Activated T-cell treated with anti-CD3 and anti-CD28 coated beads, Interleukin-2, amount 50 U/mL, for 72 hours (primary cell): ENCODE measurements at places on chromosomes 3 and 15. TPM values are rescaled to one million over a fixed set of nuclear protein-coding genes. Genes with fewer than 3 reads are reported as not detected.
A peak's percentile ranks its signal among the peaks of the same experiment; 100 is the strongest.

DNA sequence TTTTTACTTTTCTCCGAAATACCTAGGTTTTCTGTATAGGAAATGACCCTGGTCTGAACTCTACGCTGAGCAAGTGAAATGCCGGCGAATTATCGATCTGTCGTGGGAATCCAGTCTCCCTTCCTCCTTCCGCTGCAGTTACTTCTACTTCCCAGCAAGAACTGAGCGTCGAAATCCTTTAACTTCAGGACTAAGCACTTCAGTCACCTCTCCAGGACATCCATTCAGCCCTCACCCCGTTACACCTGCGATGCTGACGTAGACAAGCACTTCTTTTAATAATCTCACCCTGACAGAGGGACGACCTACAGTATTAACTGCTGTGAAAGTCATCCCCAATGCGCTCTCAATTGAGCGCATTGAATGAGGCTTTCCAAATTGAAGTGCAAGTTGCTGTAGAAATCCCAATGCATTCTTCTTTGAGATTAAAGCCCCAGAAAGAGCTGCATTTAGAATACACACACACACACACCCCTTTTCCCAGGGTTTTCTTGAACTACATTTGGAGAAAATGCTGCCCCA lies 1.3 kb downstream of the TOP2B start:
- H3K36me3 ChIP-seq, result peaks cover 16% of the 10 kb centered on the region
- H3K27me3 ChIP-seq, result no peaks in the 10 kb centered on the region
- peak overlapping the region; percentile 83 for H3K4me3 ChIP-seq

DNA sequence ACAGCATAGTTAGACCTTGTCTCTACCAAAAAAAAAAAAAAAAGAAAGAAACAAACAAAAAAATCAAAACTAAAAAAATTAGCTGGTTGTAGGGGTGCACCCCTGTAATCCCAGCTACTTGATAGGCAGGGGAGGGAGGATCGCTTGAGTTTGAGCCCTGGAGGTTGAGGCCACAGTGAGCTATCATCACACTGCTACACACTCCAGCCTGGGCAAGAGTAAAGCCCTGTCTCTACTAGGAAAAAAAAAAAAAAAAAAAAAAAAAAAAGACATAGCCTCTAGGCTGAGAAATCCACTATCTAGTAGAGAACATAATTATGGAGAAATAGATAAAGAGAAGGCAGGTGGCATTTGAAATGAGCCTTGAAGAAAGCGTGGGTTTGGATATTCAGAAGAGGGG lies 2.2 kb upstream of the CHRNA5 start:
- no peaks in the 10 kb centered on the region for H3K36me3 ChIP-seq
- peaks cover 30% of the 10 kb centered on the region for H3K4me1 ChIP-seq
- no peak for DNase-seq
- no peak overlapping the region for H3K27ac ChIP-seq

GRCh38 chr3:145628211-145628610 lies 532.8 kb downstream of the PLOD2 start:
- H3K27me3 ChIP-seq, result no peaks in the 10 kb centered on the region
- no peaks in the 10 kb centered on the region for H3K4me1 ChIP-seq
- H3K4me3 ChIP-seq, result no peak overlapping the region
- DNase-seq, result no peak
- no peak overlapping the region for H3K27ac ChIP-seq
- H3K36me3 ChIP-seq, result no peaks in the 10 kb centered on the region

DNA sequence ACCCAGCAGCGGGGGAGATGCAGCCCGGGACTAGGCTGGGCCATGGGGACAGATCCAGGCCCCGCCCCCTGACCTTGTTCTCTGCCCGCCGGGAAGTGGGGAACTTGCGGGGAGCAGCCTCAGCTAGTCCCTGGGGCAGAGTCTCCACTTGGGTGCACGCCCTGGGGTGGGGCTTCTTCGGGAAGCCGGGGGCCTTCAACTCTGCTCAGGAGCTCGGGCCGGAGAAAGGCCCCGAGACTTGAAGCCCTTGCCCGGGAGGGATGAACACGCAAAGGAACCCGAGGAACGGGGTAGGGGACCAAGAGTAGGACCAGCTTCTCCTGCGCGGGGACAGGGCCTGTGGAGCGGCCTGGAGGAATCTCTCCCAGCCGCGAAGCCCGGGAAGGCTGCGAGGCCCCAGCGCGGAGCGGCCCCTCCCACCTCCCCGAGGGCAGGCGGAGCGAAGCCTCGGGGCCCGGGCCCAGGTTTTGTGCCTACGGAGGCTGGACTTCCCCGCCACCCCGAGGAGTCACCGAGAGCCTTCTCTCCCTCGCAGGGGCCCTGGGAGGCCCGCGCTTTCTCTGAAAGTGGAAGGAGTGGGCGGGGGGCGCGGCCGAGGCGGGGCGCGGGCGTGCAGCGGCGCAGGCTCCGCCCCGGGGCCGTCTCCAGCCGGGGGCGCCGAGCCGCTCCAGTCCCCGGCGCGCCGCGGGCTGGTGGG lies at the start of gene ITPKA:
Gene ITPKA, plus strand, starts transcription at position 670 of the 697 bp plus-strand sequence. CDS start 54 bp downstream, outside the sequence.
- peaks cover 2% of the 10 kb centered on the region for H3K36me3 ChIP-seq
- H3K27me3 ChIP-seq, result peaks cover 40% of the 10 kb centered on the region
- peaks cover 47% of the 10 kb centered on the region for H3K4me1 ChIP-seq
- peak within 1 kb of the TSS; percentile 87 for H3K27ac ChIP-seq
- peak; percentile 96 for DNase-seq

IGSF11 gene
- total RNA-seq, result 0.19 TPM

DNA sequence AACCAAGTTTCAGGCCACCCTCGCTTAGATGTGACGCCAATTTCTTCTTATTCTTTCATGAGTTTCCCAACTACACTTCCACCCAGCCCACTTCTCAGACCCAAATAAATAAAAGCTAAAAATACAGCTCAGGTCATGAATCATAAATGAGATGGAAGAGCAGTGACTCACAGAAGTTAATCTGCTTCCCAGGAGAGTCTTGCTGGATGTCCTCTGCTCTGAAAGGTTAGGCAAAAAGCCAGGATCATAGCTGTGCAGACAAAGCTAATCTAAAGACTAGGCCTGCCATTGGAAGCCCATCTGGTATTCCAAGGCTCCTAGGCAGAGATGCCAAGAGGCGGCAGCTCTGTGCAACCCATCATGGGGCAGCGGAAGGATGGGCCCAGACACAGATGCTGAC lies 24.1 kb downstream of the SHC4 start:
- H3K36me3 ChIP-seq, result peaks cover 3% of the 10 kb centered on the region
- DNase-seq, result no peak
- H3K27me3 ChIP-seq, result peaks cover 52% of the 10 kb centered on the region
- H3K27ac ChIP-seq, result no peak overlapping the region
- H3K4me3 ChIP-seq, result no peak overlapping the region
- peaks cover 14% of the 10 kb centered on the region for H3K4me1 ChIP-seq

DNA sequence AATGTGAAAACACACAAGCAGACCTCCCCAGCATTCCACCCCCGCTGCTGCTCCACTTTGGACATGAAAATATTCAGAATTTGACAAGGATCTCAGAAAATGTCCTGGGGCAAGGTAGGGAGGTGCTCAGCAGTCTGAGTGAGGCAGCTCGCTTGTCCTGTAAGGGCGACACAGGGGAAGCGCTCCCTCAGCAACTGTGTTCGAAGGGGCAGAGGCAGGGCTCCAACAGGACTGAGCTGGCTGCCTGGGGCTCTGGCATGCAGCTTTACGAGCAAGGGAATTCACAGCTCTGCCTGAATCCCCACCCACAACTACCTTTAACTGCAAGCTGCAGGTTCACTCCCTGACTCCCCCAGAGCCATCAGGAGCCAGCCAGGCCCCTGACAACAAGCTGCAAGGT lies 287.0 kb upstream of the LYSMD4 start:
- H3K4me3 ChIP-seq, result no peak overlapping the region
- H3K4me1 ChIP-seq, result no peaks in the 10 kb centered on the region
- H3K36me3 ChIP-seq, result peaks cover 3% of the 10 kb centered on the region
- no peak for DNase-seq

IVD gene
- 75.5 TPM for total RNA-seq

GRCh38 chr15:66911131-66911700 lies 154.2 kb upstream of the SMAD3 start:
- no peak for DNase-seq
- no peak overlapping the region for H3K27ac ChIP-seq
- H3K36me3 ChIP-seq, result no peaks in the 10 kb centered on the region
- peaks cover 19% of the 10 kb centered on the region for H3K4me1 ChIP-seq
